Calu3 (cell line): ENCODE measurements at places on chromosomes 16 and 17. TPM values are rescaled to one million over a fixed set of nuclear protein-coding genes. Genes with fewer than 3 reads are reported as not detected.

GRCh38 chr17:37743612-37743874 is 1.3 kb downstream of the HNF1B start:
- DNase-seq = peak; percentile 91

- no peak for DNase-seq
Measured at GRCh38 chr17:65277576-65277975, 140.4 kb downstream of the RGS9 start.

- DNase-seq = peak; percentile 98
Measured at GRCh38 chr17:50638966-50639713, 4.5 kb downstream of the ABCC3 start.

GRCh38 chr16:73172973-73173709 is 125.2 kb upstream of the ZFHX3 start:
- DNase-seq = no peak

- DNase-seq = no peak
Measured at GRCh38 chr17:52947418-52947817, 788.9 kb upstream of the CA10 start.

GRCh38 chr16:74836111-74836671 is 61.6 kb upstream of the FA2H start:
- no peak for DNase-seq

DNA sequence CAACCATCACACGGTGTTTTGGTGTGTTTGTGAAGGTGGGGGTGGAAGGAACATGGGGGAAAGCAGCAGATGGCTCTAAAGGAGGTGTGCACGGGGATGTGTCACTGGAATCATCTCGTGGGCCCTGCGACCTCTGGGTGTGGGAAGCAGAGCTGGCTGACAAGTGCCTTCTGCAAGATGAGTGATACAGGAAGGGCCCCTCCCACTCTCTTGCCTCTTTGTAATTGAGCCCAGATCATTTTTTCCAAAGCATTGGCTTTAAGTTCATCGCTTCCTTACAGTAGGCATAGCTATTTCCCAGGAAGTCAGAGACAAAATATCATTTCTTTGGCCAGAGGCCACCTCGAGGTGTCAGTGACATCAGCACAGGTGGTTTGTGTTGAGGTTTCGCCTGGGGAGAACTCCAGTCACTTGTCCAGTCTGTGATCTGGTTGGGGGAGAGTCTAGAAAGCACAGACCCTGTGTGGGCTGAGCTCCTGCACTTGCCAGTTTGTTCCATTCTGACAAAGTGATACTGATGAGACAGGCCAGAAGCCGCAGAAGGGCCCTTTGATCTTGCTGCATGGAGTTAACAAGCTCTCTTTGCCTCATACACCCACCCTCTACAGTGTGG is 20.6 kb upstream of the SNTB2 start:
- DNase-seq = no peak

DNA sequence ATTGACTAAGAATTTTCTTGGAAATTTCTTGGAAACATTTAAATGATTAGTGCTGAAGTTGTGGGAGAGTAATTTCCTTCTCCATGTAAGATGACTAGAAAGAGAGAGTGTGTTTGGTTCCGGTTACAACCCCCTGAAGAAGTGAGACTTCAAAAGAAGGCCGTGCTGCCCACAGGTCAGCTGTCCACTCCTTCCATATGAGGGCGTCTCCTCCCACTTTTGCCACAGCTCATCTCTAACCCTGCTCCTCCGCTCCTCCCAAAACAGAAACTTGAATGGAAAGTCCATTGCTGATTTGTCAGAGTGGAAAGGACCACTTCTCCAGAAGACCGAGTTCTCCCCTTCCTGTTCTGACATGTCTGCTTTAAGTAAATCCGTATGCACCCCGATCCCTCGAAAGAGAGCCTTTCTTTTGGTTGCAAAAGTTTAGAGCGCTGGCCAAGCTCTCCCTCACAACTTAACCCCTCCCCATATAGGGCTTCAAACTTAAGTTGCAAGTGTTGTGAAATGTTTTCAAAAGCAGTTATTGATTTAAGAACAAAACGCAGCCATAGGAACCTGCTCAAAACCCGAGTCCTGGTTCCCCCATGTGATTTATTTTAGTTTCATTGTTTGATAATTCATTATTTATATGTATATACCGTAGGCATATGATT is 129.5 kb downstream of the SOCS1 start:
- DNase-seq = no peak

The RHBDF2 gene
- total RNA-seq = 47.7 and 47.9 TPM in 2 replicates

DNA sequence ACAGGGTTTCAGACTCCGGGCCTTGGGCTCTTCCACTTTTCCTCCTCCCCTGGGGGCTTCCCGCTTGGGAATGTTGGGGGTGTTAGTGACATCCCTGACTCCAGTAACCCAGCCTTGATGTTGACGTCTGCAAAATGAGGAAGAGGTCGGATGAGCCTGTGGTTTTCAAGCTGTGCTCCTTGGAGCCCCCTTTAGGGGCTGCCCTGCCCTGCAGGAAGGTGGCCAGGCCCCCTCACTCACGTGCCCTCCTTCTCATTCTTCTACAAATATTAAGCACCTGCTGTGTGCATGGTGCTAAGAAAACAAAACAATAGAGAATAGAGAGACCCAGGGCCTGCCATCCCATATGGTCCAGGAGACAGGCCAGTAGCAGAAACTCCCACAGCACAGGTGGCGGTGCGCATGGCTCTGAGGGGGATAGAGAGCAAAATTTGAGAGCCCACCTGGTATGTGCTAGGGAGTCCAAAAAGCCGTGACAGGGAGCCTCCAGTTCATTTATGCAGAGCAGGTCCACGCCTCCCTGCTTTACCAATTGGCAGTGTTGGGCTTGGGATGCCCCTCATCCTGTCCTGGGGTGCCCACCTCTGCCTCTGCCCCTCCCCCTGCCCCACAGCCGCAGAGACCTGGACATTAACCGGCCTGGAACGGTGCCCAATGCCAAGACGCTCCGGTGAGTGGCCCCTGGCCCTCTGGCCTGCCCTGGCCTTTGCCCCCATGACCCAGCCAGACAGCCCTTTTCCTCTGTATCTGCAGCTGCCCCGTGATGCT is 7.4 kb downstream of the NDRG4 start:
- DNase-seq = no peak

DNA sequence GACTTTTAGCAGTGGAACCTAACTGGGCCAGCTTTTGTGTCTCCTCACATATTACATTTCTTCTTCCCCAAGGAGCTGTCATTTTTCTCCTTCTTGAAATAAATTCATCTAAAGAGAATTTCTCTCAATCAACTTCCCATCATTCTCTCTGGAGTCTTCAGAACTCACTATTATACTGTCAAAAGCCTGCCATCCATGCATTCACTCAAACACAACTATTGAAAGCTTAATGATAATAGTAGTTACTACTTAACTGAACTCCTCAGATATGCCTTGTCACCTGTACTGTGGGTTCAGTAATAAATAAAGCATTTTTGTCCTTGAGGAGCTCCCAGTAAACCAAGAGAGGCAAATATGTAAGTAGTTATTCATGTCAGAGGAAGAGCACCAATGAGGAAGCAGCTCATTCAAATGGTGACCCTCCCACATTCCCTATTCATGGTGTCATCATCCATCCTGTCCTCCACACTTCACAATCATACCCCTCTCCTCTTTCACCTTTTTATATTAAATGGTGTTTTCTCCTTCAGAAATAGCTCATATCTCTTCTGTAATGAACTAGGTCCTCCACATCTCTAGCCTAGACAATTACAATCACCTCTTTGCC is 162.6 kb downstream of the CA10 start:
- no peak for DNase-seq

DNA sequence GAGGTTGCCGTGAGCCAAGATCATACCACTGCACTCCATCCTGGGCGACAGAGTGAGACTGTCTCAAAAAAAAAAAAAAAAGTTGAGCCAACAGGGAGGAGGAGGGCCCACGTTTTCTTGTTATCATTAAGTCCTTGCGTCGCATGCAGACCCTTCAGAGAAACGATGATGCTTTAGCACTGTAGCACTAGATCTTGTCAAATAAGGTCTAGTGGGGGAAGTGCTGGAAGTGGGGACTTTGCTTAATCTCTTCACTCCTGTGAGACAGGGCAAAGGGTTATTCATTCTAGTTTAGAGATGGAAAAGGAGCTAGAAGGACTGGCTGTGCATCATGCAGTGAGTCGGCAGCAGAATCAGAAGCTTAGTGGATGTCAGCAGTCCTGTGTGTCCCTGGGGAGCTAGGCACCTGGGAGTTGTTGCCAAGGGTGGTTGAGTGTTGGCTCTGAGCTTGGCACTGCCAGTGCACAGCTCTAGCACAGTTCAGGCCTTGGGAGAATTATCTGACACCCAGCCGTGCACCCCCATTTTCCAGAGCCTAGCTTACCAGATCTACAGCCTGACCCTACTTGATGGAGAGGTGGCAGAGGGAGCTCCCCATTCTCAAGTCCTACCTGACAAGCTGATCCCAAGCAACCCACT is 33.4 kb upstream of the TBX2 start:
- DNase-seq = no peak

DNA sequence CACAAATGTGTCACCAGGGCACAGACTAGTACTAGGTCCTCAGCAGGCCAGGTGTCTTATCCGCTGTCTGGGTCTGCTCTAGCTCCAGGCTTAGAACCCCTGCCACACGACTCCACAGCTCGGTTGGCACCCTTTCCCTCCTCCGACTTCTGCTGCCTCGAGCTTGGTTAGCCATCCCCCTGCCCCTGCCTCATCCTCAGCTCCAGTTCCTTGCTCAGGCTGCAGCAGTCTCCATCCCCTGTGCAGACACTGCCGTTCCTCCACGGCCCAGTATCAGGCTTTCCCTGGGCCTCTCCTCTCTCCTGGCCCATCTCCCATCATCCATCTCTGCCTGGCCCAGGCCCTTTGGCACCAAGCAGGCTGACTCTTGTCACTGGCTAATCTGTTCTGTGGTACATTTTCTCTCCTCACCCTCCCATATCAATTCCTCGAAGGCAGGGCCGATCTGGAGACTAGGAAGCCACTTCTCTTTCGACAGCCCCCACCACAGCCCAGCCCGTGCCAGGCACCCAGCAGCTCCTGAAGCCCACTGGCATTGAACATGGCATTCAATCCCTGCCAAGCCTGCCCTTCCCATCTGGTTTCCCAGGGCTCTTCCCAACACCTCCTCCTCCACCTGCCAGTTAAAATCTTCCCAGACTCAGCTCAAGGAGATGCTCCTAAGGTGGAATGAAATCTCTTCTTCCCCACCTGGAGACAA is 1.4 kb upstream of the GRN start:
- DNase-seq = no peak

The KRT28 gene
- total RNA-seq = not detected in 2 replicates

The FKBP10 gene
- total RNA-seq = 0.92 and 3.6 TPM in 2 replicates

The TPSG1 gene
- total RNA-seq = not detected in 2 replicates

DNA sequence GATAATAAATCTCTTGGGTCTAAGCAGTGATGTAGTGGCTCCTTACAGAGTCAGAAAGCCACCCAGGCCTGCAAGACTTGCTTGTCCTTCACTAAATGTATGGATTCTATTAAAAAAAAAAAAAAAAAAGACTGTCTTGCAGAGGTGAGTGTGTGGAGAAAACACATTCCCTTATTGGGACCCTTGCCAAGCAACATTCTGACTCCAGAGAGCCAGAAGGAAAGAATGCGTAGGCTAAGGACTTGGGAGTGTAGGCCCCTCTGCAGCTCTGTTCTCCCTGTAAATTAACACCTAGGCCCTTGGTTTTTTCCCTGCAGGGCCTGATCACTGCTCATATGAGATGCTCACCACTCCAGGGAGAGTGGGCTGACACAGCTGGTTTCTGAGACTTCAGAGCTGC is 17.8 kb downstream of the SCPEP1 start:
- no peak for DNase-seq

GRCh38 chr16:83926726-83927397 is 26.2 kb upstream of the OSGIN1 start:
- DNase-seq = peak; percentile 95

DNA sequence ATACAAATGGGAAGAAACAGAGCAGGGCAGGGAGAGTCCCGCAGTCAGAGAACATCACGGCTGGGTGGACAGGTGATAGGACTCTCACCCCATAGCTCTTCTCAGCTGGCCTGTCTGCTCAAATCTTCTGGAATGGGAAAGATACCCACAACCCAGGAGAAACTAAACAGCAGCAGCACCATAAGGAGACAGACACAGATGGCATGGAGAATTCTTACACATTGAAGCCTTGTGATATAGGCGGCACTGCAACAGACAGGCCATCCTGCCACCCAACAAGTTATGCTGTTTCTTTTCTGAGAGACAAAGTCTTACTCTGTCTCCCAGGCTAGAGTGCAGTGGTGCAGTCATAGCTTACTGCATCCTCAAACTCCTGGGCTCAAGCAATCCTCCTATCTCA is 8.6 kb upstream of the ANKRD40CL start:
- DNase-seq = no peak

The MYH11 gene
- 0.05 TPM in 1 of 2 replicates, not detected in the other for total RNA-seq

DNA sequence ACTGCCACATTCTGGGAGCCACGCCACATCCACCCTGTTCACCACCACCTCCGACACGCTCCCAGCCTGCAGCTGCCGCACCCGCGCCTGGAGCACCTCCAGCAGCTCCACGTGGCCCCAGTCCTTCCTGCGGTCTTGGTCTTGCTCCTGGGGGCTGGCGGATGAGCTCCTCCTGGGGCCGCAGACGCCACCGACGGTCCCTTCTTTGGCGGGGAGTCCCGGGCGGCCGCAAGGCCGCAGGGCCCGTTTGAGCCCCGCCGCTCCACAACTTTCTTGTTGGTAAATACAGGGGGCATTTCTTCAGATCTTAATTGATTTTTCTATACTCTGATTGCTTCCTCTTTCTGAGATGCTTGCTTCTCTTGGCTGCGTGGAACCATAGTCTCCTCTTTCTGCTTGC is 75.3 kb upstream of the MED13 start:
- no peak for DNase-seq

DNA sequence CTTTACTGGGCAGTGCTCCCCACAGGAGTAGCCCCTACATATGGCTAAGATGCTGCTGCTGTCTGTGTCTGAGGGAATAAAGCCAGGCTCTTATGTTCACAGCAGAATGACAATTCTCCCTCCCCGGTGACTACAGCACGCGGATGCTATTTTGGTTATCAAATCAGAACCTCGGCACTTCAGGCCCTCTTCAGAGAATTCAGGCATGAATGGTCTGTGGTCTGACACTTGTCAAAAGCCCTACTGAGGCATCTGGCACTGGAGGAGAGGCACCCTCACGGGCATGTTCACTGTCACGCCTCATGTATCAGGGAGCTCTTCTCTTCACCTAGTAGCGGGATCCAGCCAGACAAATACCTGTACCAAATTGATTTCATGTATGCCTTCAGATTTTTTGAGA is 30.4 kb downstream of the KIAA0513 start:
- no peak for DNase-seq

The FSCN2 gene
- 5.5 and 7.0 TPM in 2 replicates for total RNA-seq

- no peak for DNase-seq
Measured at GRCh38 chr17:848402-848801, 66.2 kb downstream of the MRM3 start.

GRCh38 chr17:82269138-82269881 is 4.2 kb downstream of the CSNK1D start:
- no peak for DNase-seq

DNA sequence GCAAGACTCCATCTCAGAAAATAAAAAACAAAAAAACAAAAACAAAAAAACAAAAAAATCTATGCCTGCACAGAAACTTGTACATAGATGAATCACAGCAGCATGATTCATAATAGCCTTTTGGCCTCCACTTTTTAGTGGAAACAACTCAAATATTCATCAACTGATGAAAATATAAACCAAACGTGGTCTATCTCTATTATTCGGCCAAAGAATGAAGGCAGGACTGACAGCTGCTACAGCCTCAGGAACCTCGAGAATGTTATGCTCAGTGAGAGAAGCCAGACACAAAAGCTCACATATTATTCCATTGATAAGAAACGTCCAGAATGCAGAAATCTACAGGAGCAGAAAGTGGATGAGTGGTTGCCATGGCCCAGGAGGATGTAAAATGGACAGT is 19.8 kb downstream of the PPL start:
- no peak for DNase-seq
